ENCODE measurements at places on chromosomes 5 and 9.

- no peak for DNase-seq
Observed at GRCh38 chr5:128881502-128882018, 83.7 kb upstream of the SLC27A6 start.

GRCh38 chr9:69798744-69799143 is 21.9 kb upstream of the CFAP95 start:
- DNase-seq = no peak

GRCh38 chr9:91102269-91102668 is 259.4 kb downstream of the AUH start:
- no peak for DNase-seq

GRCh38 chr5:3601061-3601710 is 5.6 kb downstream of the IRX1 start:
- DNase-seq = no peak

DNA sequence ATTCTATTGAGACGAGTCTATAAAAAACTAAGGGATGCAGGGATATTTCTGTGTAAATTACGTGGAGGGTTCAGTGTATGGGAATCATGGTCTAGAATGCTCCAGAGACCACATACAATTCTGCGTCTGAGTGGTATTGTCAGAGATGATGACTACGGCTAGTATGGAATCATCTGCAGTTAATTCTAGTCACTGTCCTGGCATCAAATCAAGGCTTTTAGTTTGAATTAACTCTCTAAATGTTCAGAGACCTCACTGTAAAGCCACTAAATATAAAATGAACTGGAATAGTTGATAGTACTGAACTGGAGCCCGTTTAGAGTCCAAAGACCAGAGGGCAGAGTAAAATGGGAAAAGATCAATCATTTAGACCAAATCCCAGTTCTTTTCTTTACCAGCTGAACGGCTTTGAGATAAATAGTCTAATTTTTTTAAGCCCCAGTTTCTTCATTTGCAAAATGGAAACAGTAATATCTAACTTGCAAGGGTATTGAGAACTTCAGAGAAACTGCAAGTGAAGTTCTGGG is 599.8 kb downstream of the EBF1 start:
- no peak for DNase-seq

GRCh38 chr9:36207546-36208012 is 16.9 kb downstream of the CLTA start:
- DNase-seq = no peak

DNA sequence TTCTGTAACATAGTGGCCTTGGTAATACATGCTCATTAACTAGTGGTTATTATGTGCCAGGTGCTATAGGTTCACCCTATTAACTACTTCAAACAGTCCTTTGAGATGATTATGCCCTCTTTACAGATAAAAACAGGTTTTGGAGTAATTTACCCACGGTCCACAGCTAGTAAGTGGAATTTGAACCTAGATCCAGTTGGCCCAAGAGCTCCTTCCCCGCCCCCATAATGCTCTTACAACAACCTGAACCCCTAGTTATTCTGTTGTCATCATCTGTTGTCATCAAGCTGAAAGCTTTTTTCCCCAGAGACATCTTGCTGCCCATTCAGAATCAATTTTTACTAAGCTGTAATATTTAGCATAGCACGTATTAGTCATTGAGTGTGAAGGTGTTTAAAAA is 23.2 kb downstream of the XPA start:
- DNase-seq = no peak

DNA sequence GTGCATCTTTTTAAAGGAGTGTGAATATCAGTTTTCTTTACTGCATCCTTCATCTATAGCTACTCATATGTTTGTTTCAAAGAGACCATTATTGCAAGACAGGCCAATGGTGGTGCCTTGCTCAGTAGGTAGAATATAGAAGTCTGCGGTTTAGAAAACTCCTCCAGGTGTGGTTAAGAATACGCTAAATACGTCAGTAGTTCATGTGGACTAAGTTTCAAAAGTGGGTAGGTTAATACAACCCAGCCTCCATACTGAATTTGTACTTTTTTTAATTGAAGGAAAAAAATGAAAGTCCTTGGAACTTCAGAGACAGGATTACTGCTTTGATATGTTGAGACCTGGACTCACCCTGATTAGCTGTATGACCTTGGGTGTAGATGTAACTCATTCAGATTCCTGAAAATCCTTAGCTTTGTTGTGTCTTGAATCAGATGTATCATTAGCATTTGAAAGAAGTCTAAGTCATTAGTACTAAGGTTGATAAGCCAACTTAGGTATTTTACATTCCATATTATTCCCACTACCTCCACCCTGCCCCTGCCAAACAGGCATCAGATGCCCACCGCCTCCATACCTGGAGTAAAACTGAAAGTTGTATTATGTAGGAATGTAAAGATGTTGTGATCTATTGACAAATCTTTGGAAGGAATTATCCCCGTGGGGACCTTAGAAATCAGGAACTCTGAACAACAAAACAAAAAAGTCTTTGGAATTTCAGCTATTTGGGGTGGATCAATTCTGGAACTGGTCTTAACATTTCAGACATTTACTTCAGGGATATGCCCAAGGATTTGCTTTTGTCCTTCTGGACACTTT is 6.1 kb downstream of the BASP1 start:
- no peak for DNase-seq

DNA sequence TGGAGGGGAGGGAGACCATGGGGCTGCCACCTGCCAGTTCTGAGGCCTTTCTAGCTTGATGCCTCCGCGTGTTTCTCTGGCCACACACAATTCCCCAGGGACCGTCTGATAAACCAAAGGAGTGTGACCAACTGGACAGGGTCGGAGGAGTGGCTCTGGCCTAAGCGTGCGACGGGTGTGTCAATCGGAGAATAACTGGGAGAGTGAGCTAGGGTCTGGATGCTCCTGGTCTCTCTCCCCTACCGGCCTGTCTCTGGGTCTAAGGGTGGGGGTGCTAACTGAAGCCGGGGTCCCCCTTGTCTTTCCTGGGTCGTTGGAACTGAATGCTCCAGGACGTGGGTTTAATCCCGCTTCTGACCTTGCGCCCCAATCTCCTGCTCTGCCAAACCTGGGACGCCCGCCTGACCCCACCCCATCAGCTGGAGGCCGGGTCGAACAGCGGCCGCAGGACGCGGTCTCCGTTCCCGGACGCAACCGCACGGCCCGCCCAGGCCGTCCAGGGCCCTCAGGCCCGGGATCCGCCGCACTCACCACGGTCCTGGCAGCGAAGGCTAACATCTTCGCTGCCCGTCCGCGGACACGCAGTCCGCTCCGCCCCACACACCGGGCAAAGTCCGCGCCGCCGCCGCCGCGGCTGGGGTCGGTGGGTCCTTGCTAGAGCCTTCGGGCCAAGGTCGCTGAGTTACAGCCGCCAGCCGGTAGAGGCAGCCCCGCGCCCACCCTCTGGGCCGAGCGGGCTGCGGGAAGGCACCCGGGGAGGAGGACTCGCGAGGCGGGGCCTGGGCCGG is 447 bp downstream of the CRAT start:
- no peak for DNase-seq

GRCh38 chr5:14286574-14287421 is 143.7 kb downstream of the TRIO start:
- DNase-seq = no peak

- DNase-seq = no peak
Observed at GRCh38 chr9:18608371-18608770, 134.4 kb downstream of the ADAMTSL1 start.

DNA sequence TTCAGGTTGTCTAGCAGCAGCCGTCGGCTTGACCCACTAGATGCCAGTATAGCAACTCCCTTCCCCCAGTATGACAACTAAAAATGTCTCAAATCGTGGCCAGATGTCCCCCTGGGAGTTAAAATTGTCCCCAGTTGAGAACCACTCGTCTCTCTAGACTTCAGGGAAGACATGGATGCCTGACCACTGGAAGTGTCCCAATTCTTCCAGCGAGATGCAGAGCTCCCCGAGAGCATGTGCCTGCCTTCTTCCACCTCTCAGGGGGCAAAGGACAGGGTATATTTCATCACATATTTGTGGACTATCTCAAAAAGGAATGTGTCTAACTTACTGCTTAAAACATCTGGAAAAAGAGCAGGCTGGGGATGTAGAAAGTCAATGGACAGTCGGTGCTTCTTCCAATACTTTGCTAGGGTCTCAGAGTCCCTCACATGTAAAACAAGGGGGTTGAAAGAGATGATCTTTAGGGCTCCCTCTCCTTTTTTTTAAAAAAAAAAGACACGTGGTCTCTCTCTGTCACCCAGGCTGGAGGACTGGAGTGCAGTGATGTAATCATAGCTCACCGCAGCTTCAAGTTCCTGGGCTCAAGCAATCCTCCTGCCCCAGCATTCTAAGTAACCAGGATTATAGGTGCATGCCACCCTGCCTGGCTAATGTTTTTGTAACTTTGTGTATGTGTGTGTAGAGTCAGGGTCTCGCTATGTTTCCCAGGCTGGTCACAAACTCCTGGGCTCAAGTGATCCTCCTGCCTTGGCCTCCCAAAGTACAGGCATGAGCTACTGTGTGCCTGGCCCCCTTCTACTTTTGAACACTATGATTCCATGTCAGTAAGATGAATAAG is 190.6 kb downstream of the DAB2IP start:
- no peak for DNase-seq

GRCh38 chr5:88824141-88824540 is 58.8 kb downstream of the MEF2C start:
- DNase-seq = no peak

DNA sequence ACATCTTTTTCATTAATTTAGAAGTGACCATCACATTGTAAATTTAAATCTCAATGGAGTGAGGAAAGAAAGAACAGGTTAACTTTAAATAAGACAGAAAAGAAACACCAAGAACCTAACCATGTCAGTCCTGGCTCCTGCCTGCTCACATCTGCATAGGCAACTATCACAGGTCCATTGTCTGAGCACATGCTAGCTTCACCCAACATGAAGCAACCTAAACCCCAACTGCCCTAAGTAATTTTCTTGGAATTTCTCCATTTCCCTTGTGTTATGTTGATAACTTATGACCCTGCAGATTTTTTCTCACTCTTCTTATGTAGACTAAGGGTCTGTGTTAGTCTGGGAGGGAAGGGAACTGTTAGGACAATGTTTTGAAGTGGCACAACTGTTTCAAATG is 2205.8 kb upstream of the ACO1 start:
- DNase-seq = no peak

DNA sequence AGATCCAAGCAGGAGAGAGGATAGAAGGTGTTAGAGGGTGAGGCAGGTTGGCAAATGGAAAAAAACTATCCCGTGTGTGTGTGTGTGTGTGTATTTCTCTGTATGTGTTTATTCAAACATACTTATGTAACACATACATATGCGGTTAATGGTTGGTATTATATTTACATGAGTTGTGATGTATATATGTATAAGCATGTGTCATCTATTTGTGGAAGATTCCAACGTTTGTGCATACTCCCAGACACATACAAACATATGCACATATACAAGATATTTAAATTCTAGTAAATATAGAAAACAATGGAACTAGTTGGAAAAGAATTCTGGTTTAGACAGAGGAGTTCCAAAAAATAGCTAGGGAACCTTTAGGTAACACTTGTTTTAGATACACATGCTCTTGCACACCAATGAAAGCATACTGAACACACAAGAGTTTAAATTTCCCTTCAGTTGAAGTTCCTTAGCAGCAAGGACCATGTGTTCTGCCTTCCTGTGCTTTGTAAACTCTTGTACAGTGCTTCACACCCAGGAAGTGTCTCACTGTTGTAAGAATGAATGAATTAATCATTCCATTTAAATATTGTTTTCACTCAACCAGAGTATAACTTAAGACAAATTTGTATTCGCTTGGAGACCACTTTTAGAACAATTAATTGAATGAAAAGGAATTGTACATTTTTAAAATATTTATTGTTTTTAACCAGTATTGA is 257.8 kb downstream of the FER start:
- DNase-seq = no peak

DNA sequence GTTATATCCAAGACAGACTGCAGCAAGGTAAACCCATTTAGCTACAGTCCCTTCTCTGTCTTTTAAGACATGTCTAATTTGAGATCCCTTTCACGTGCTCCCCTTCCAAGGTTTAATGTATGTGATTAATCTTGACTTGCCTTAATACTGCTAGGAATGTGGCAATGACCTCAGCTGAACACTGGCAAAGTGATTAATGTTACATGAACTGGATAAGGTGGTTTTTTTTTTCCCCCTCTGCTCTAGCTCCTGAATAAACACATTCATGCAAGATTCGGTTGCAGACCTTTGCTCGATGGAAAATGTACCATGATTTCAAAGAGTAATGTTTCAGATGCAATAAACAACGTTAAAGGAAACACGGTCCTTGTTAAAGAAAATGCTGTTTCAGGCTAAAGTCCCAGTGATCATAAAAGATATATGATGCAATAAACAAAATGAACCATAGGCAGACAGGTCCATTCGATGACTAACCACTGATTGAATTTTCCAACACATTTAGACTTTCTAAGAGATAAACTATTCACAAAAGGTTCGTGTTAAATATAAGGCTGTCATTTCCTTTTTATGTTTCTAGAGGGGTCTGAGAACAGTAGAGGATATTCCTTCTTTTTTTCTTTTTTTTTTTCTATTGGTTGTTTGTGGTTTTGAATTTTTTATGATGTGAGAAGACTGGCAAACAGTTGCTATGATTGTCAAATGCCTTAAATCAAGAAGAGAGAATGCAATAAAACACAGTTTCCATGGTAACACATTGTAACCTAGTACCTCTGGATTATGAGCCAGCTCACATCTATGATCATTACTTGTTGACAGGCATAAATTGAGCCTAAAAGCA is 44.7 kb upstream of the ZNF608 start:
- DNase-seq = no peak

DNA sequence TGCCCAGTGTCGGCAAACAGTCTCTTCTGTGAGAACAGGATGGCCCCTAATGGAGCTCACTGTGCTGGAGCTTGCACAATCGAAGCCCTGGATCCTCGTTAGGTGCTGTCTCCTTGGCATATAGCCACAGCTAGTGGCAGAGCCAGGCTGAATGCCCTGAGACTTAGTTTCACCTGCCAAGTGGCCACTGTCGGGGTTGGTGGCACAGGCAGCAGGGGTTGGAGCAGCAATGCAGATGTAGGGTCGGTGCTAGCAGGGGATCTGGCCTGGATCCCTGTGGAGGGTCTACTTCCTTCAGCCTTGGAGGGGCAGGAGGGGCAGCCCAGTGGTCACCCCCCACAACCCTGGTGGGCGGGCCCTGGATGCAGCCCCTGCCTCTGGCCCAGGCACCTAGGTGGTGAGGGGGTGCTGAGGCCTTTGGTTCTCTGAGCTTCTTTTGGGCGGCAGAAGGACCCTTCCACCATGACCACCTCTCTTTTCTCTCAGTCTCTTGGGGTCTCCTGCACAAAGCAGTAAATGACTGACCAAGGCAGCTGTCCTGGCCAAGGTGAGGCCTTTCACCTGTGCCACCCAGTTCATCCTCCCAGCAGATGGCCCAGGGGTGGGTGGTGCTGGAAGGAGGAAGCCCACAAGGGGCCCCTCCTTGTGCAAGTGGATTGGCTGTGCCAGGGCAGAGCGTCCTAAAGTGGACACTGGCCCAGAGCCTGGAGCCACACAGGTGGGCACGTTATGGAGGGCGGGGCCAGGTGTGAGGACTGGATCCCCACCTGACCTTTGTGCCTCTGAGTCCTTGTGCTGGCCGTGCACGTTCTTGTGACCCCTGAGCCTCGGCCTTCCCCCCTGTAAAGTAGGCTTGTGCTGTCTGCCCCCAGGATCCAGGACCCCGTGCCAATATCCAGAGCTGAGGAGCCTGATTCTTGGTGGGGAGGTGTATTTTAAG is 44.8 kb downstream of the PHF2 start:
- no peak for DNase-seq
